Tibial nerve (tissue), 4 donors: ENCODE measurements at places on chromosomes 2 and 18. TPM values are rescaled to one million over a fixed set of nuclear protein-coding genes. Genes with fewer than 3 reads are reported as not detected.

DNA sequence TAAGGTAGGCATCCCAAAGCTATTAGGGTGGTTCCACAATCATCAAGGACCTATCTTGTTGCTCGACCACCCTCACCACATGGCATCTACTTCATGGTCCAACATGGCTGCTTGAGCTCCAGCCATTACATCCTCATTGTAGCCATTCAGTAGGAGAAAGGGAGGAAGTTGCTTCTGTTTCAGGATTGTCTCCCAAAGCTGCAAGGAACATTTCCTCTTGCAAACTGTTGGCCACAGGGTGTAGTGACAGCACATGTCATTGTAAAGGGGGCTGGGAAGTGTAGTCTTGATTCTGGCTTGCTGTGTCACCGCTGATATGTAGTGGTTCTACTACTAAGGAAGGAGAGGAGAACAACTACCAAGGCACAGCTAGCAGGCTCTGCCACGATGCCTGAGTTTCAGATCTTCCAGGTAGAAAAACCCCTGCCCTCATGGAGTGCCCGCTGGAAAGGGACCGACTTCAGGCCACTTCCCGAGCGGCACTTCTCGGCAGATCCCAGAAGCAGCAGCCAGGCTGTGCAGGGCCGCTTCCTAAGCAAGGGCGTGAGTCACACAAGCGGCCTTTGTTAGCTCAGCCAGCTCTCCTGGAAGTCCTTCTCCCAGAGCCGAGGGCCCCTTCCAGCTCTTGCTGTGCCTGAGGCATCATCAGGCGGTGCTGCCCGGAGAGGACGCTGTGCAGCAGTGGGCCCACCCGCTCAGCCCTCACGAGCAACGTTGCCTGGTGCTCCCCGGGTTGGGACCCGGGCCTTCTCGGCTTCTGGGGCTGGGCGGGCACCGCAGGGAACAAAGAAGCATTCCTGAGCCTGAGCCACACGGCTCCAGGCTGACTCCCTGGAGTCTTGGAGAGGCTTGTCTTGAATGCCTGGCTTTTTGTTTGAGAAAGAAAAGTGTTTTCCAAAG, 58.2 kb downstream of the HS6ST1 start:
- H3K27ac ChIP-seq, result peak overlapping the region; percentile 58
- no peaks in the 10 kb centered on the region for H3K4me1 ChIP-seq
- no peaks in the 10 kb centered on the region for H3K27me3 ChIP-seq

DNA sequence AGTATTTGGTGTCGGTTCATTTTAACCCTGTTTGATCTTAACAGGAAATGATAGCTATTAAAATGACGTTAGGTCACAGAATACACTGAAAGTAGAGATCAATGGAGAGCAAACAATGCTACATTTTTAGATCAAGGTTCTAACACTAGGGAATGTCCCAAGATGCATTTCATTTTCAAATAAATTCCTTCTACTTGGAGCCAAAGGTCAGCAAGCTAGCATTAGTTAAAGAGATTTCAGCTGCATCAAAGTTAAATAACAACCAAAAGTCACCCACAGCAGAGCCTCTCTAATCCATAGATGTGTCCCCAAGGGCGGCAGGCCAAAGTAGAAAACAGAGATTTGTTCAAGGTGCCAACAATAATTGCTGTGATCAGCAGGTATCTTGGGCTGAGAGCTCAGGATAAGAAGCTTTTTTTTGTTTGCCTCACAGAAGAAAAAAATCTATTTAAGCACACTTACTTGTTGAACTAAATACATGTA, 1233.6 kb upstream of the TMEFF2 start:
- no peaks in the 10 kb centered on the region for H3K36me3 ChIP-seq
- no peak overlapping the region for H3K27ac ChIP-seq
- no peak for DNase-seq
- H3K27me3 ChIP-seq, result no peaks in the 10 kb centered on the region

GRCh38 chr2:30503695-30504052, 56.6 kb downstream of the LCLAT1 start:
- no peaks in the 10 kb centered on the region for H3K27me3 ChIP-seq
- peaks cover 5% of the 10 kb centered on the region for H3K36me3 ChIP-seq
- DNase-seq, result no peak

The ATP6V1B1 gene
- total RNA-seq, result not detected

The HPCAL1 gene
- total RNA-seq, result 56.7 TPM

- no peaks in the 10 kb centered on the region for H3K4me1 ChIP-seq
- no peaks in the 10 kb centered on the region for H3K36me3 ChIP-seq
- no peak overlapping the region for H3K4me3 ChIP-seq
- DNase-seq, result no peak
- no peaks in the 10 kb centered on the region for H3K27me3 ChIP-seq
- no peak overlapping the region for H3K27ac ChIP-seq
Measured at GRCh38 chr2:2597712-2598111, 266.6 kb upstream of the MYT1L start.

DNA sequence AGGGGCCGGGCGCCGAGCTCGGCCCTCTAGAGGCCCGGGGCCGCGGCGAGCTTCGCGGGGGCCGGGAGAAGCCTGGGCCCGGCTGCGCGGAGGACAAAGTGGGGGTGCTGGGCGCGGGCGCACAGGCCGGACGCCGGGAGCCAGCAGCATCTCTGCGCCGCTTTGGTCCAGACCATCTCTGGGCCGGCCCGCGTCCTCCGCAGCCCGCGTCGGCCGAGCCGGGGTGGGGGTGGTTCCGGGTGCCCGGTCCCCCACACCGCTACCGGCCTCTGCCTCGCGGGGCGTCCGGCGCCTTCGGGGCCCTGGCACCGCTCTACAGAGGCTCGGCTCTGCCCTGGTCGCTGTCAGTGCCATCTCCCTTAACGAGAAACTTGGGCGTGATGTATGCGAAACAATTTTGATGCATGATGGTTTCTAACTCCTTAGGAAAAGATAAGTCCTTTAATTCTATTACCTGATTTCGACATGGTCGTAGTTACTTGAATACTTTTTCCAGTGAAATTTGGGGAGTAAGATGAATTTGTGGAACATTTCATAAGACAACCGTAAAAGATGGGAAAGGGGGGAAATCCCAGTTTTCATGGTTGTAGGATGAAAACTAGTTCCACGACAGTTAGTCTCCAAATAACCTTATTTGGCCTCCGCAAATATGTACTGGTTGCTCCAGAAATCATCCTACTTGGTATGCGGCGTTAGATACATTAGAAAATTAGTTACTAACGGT, 562 bp downstream of the TWSG1 start:
- H3K4me3 ChIP-seq, result peak overlapping the region; percentile 75
- peak overlapping the region; percentile 53 for H3K27ac ChIP-seq
- H3K36me3 ChIP-seq, result peaks cover 24% of the 10 kb centered on the region
- H3K27me3 ChIP-seq, result no peaks in the 10 kb centered on the region

DNA sequence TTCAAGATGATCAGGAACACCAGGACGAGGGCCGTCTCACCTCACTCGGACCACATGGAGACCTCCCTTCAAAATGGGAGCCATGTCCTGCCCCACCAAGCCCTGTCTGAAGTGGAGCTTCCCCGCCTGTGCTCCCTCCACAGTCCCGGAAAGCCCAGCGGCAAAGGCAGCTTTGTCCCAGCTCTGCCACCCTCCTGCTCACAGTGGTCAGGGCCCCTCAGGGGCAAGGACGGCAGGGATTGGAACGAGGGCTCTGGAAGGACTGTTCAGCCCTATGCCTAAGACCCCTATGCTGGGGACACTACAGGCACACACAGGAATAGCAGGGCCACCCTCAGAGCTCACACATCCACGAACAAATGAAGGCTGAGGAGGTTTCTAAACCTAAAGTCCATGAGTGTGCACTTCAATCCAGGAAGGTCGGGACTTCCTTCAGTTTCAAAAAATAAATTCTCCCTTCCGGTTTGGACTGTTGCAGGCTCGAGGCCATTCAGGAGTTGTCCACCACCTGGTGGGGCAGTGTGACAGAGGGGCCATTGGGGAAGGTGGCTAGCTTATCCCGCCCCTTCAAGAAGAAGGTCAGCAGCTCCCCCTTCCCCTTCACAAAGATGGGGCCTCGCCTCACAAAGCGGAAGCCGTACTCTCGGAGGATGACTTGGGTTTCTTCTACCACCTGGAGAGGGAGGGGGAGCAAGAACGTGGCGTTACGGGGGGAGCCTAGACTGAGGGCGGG, 26.4 kb downstream of the CENPO start:
- H3K27ac ChIP-seq, result no peak overlapping the region
- no peaks in the 10 kb centered on the region for H3K4me1 ChIP-seq
- H3K4me3 ChIP-seq, result no peak overlapping the region
- no peaks in the 10 kb centered on the region for H3K27me3 ChIP-seq
- H3K36me3 ChIP-seq, result peaks cover 24% of the 10 kb centered on the region
- no peak for DNase-seq

The AGXT gene
- not detected for total RNA-seq

- H3K27me3 ChIP-seq, result no peaks in the 10 kb centered on the region
- DNase-seq, result no peak
- no peaks in the 10 kb centered on the region for H3K36me3 ChIP-seq
- no peak overlapping the region for H3K27ac ChIP-seq
Measured at GRCh38 chr2:36361396-36361795, 5.8 kb downstream of the CRIM1 start.

GRCh38 chr2:46909771-46910419, 5.7 kb downstream of the MCFD2 start:
- H3K4me3 ChIP-seq, result no peak overlapping the region
- H3K27ac ChIP-seq, result no peak overlapping the region
- H3K27me3 ChIP-seq, result no peaks in the 10 kb centered on the region
- no peaks in the 10 kb centered on the region for H3K36me3 ChIP-seq
- H3K4me1 ChIP-seq, result peaks cover 11% of the 10 kb centered on the region
- DNase-seq, result no peak

DNA sequence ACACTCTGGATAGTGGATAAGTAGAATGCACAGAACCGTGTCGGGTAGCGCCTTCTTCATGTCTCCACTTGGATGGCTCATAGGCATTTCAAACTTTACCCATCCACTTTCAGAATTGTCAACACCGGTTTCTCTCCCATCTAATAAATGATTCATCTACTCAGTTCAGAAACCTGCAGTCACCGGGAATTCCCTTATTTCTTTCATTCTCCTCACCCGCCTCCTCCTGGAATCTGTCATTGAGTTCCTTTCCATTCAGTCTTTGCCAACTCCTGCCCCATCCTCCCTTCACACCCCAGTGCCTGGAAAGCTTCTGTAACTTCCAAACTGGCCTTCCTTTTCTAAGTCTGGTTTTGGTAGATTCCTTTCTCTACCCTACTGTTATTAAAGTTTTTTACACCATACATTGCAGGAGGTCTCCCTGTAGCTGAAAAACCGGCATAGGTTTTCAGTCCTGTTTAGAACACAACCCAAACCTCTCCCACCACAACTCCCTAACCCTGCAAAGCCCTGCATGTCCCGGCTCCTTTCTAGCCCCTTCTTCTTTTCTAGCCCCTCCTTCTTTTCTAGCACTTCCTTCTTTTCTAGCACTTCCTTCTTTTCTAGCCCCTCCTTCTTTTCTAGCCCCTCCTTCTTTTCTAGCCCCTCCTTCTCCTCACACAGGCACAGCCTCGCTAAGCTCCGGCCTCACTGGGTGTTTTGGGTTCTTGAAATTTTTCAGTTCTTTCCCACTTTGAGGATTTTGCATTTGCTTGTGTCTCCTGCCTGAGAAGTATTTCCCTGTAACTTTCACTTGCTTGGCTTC, 133.9 kb upstream of the KLHL14 start:
- no peak for DNase-seq
- H3K4me1 ChIP-seq, result no peaks in the 10 kb centered on the region
- no peak overlapping the region for H3K27ac ChIP-seq
- no peaks in the 10 kb centered on the region for H3K27me3 ChIP-seq

DNA sequence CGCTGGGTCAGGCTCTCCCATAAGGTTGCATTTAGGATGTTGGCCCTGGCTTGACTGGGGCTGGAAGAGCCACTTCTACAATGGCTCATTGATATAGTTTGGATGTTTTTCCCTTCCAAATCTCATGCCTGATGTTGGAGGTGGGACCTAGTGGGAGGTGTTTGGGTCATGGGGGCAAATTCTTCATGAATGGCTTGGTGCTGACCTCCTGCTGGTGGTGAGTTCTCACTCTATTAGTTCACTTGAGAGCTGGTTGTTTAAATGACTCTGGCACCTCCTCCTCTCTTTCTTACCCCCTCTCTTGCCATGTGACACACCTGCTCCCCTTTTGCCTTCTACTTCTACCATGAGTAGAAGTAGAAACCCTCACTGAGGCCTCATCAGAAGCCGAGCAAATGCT, 20.5 kb downstream of the ACOXL start:
- DNase-seq, result no peak
- no peaks in the 10 kb centered on the region for H3K36me3 ChIP-seq
- H3K4me1 ChIP-seq, result peaks cover 6% of the 10 kb centered on the region
- H3K27me3 ChIP-seq, result no peaks in the 10 kb centered on the region
- no peak overlapping the region for H3K4me3 ChIP-seq

DNA sequence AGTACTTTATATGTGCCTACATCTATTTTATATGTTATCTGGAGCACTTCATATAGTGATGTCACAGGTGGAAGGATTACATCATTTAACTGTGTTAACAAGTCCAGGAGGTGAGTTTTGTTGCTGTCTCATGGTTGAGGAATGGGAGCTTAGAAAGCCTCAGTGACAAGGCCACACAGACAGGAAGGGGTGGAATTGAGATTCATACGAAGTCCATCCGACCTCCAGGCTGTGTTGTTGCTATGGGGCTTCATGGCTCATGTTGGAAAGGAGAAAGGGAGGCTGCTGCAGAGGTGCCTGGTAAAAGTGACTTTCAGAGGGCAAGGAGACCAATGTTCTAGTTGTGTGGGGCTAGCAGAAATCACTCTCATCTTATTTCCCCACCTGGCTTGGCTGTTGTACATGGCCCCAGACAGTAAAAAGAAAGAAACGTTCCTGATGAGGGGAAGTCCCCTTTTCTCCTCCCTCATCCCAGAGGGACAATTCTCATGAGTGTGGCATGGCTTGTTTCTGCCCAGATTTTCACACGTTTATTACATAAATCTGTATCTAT, 31.0 kb upstream of the GREB1 start:
- H3K27me3 ChIP-seq, result no peaks in the 10 kb centered on the region
- no peak for DNase-seq
- no peak overlapping the region for H3K4me3 ChIP-seq
- H3K36me3 ChIP-seq, result no peaks in the 10 kb centered on the region
